ENCODE measurements at places on chromosomes 7 and 10. TPM values are rescaled to one million over a fixed set of nuclear protein-coding genes. Genes with fewer than 3 reads are reported as not detected.

MPP7 gene
- total RNA-seq = 24.6 TPM

OR2F2 gene
- total RNA-seq = not detected

NEUROD6 gene
- total RNA-seq = not detected

C7orf57 gene
- total RNA-seq = 2.4 TPM

FEZF1 gene
- not detected for total RNA-seq

SEMA3A gene
- 60.3 TPM for total RNA-seq

EZH2 gene
- total RNA-seq = 6.6 TPM

ZEB1 gene
- 3.3 TPM for total RNA-seq

FFAR4 gene
- total RNA-seq = not detected

SEC61A2 gene
- total RNA-seq = 9.5 TPM

TCAF2 gene
- 2.3 TPM for total RNA-seq

ETV1 gene
- total RNA-seq = 0.13 TPM

LIPF gene
- total RNA-seq = not detected

FRA10AC1 gene
- 7.2 TPM for total RNA-seq

TNRC18 gene
- total RNA-seq = 53.0 TPM

CRYGN gene
- total RNA-seq = not detected

SLC26A3 gene
- not detected for total RNA-seq

PFKP gene
- total RNA-seq = 196 TPM

COL1A2 gene
- 46.9 TPM for total RNA-seq

CYP17A1 gene
- not detected for total RNA-seq

EVX1 gene
- not detected for total RNA-seq
